NCI-H1092 (cell line): ENCODE measurements at places on chromosomes 6 and 20.

DNA sequence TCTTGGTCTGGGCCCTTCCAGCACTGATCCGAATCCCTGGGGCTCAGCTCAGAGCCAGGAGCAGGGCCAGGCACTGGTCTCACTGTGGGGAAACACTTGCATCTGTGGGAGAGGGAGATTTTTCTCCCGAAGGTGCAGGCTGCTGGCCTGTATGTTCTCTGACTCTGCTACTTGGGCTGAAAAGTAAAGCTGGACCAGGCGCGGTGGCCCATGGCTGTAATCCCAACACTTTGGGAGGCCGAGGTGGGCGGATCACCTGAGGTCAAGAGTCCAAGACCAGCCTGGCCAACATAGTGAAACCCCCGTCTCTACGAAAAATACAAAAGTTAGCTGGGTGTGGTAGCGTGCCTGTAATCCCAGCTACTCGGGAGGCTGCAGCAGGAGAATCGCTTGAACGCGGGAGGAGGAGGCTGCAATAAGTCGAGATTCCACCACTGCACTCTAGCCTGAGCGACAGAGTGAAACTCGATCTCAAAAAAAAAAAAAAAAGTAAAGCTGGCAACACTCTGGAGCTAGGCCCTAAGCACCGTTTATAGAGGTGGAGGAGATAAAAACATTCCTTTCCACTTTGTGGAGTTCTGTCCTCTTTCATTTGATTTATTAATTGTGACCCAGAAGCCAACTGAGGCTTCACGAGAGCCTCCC, 41.7 kb downstream of the JPH2 start:
- DNase-seq: no peak

GRCh38 chr20:21623074-21623780, 82.2 kb upstream of the PAX1 start:
- no peak for DNase-seq

DNA sequence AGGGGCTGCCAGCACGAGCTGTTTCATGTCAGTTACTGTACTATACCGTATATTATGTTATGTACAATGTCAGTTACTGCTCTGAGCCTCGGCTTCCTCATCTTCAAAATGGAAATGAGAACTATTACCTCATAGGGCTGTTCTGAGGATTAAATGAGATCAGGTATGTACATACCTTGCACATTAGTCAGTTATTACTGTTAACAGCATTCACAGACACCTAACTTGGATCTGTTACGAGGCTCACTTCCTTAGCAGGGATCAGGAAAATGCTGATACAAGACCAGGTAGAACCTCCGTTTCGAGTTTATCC, 69.7 kb upstream of the TBC1D7 start:
- no peak for DNase-seq

GRCh38 chr6:90209527-90209926, 87.1 kb downstream of the BACH2 start:
- DNase-seq: no peak

DNA sequence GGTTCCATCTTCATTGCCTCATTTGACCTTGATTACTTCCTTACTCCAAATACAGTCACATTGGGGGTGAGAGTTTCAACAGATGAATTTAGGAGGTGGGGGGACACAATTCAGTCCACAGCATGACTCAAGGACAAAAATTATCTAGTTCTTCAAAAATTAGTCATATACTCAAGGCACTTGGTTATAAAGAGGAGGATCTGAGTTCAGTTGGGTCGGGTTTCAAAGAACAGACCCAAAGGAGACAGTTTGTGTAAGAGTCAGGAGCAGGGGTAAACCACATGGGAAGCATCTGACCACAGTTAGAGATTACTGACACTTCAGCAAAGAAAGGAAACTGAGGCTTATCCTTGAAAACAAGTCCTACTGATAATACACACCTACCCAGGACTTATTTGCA, 138.0 kb downstream of the TBC1D7 start:
- DNase-seq: no peak

DNA sequence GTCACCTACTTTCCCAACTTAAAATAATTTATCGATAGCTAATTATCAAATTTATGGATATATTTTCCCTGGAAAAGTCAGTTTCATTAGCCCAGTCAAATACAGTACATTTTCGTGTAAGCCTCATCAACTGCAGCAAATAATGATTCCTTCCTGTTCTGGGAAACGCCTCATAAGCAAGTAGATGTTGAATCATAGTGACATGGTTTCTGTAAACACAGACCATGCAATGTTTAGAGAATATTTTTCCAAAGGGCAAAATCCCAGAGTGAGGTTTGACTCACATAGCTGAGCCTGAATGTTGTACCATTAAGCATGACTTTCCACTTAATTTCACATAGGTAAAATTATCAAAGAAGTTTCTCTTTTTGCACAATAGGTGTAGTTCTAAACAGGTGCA, 16.7 kb upstream of the VNN1 start:
- DNase-seq: no peak

DNA sequence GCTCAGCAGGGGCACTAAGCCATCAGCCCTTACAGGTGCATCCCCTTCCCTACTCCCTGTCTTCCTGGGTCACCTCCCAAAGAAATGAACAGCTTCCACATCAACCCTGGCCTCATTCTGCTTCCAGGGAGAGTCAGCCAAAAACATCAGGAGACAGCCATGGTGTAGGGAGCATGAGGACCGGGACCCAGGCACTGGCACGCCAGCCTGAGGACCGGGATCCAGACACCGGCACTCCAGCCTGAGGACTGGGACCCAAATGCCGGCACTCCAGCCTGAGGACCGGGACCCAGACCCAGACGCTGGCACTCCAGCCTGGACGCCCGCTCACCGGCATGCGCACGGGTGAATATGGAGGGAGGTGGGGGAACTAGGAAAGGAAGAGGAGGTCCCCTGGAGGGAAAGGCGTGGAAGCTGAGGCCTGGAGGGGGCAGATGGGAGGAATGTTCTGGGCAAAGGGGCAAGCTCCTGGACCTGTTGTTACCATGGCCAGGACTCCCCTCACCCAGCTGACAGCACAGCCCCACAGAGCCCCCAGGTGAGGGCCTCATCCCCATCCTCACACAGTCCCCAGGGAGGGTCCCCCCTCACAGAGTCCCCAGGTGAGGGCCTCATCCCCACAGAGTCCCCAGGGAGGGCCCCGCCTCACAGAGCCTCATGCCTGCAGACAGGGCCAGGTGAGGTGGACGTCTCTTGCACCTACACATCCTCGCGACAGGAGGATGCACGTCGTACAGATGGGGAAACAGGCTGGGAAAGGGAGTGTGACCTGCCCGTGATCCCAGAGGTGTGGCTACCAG, 26.0 kb upstream of the MRGBP start:
- DNase-seq: no peak

GRCh38 chr20:8721098-8721497, 347.8 kb upstream of the PLCB4 start:
- peak; percentile 10 for DNase-seq

DNA sequence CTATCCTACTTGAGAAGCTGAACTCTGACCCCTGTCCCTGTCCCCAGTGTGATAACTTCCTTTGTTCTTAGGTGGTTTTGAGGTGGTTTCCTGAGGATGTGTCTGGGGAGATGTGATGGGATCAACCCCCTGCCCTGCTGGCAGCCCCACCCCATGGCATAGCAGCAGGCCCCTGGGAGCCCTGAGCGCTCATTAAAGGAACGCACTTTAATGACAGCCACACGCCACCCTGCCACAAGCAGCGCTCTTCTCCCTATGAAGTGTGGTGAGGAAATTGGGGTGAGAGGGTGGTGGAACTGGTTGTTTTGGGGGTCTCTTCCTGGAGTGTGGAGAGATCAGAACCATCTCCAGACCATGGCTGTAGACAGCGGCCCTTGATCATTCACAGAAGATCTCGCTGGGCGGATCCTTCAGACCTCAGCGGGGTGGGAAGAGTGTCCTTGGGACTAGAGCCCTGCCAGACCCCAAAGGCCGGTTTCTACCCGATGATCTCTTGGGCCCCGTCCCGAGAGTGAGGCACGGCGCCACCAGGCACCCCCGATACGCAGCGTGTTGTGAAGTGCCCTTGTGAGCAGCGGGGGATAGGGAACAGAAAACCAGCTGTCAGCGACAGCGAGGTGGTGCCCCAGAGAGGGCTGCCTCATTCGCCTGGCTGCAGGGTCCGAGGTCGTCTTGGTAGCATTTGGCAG, 45.4 kb downstream of the SYNJ2 start:
- no peak for DNase-seq

DNA sequence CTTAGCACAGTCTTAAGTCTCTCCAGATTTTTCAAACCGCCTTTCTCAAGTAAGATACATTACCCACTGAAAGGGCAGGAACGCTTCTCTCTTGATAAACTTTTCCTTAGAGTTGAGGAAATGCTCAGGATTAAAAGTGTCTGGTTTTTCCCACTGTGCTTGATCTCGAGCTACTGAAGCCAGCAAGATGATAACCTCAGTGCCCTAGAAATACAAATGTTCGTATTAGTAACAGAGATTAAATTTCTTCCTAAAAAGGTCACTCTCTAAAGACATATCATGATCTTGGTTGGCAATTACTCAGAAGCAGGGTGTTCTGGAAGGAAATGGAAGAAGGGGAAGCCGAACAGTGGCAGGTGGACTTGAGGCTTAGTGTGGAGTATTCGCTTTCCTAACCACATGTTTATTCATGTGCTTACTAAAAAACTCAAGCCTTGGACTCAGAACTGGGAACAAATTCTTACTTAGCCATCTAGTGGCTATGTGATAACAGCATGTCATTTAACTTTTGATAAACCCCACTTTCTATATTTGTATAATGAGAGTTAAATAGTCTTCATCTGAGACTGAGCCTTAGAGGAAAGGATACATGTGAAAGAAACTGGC, 20.1 kb downstream of the C6orf141 start:
- no peak for DNase-seq

- DNase-seq: no peak
These were observed at the start of gene KCNK17 for GRCh38 chr6:39314273-39314795. Gene KCNK17 (minus strand): TSS chr6:39314419. CDS start chr6:39314320, 99 bp downstream.

GRCh38 chr6:129513471-129513870, 196.5 kb downstream of the ARHGAP18 start:
- no peak for DNase-seq

- DNase-seq: no peak
These were observed 47.3 kb upstream of the DYNLRB1 start for GRCh38 chr20:34468951-34469350.

GRCh38 chr6:107607116-107607515, 117.2 kb downstream of the SOBP start:
- DNase-seq: no peak

DNA sequence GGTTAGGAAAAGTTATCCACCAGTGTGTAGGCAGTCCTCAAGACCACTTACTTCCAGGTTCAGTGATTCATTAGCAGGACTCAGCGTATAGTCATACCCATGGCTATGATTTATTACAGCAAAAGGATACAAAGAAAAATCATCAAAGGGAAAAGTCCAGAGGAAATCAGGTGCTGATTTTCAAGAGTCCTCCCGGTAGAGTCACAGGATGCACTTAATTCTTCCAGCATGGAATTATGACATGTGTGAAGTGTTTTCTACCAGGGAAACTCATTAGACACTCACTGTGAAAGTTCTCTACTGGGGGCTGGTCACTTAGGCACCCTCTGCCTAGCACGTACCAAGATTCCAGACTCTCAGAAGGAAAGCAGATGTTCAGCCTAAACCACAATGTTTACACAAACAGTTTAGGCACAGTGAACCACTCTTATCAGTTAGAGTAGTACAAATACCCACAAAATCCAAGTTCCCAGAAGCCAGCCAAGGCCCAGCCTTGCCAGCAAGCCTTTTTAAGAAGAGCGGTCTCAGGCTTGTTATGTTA, 10.2 kb downstream of the WFDC3 start:
- no peak for DNase-seq

GRCh38 chr6:158909938-158910337, 90.1 kb downstream of the RSPH3 start:
- no peak for DNase-seq

DNA sequence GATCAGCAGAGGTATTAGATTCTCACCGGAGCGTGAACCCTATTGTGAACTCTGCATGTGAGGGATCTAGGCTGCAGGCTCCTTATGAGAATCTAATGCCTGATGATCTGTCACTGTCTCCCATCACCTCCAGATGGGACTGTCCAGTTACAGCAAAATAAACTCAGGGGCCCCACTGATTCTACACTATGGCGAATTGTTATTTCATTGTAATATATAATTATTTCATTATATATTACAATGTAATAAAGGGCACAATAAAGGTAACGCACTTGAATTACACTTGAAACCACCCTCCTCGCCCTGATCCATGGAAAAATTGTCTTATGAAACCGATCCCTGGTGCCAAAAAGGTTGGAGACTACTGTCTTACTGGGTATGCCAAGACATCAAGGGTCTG, 18.6 kb downstream of the PRKN start:
- DNase-seq: no peak

DNA sequence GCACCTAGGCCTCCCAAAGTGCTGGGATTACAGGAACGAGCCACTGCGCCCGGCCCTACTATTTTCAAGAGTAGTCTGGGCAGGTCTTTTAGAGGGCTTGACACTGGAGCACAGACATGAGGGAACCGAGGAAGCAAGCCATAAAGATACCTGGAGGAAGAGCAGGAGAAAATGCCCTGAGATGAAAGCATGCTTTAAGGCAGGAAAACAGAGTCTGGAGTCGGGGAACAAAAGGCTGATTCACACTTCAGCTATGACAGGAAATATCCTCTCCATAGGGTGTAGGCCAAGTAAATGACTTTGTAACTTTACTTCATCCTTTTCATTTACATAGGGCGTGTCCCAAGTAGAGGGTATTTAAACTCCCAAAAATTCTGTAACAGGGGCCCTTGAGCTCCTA, 4.3 kb upstream of the SERINC3 start:
- no peak for DNase-seq

GRCh38 chr20:41632896-41633295, 14.7 kb upstream of the CHD6 start:
- no peak for DNase-seq

GRCh38 chr6:120908767-120909166, 425.5 kb downstream of the TBC1D32 start:
- no peak for DNase-seq

- DNase-seq: no peak
These were observed 75.6 kb downstream of the SAMD3 start for GRCh38 chr6:130147111-130147510.

DNA sequence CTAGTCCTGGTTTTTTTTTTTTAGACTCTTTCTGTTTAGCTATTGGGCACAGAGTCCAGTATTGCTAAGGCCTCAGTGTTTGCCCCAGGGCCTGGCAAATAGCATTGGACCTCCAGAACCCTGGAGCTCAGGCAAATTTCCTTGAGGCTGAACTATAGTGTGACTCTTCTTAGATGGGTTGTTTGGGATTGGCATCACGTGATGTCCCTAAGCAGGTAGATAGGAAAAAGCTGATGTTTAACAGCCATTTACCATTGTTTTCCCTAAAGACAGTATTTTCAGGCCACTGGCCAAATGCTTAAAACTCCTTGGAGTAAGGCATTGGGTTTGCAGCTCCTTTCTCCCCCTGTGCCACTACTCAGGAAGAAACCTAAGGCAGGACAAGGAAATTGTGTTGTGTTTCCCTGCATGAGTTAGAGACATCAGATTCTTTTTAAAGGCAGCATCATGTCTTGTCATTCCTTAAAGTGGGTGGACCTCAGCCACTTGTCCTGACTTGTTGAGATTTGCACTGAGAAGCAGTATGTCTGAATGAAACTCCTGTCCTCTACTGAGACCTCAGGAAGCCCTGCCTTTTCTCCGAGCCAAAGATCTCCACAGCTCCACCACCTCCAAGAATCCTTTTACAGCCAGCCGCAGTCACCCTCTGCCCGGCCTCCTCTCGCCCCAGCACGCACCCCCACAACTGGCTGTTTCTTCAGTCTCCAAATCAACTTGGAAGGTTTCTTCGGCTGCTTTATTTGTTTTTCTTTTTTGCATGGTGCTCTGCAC, 46.2 kb upstream of the RNF144B start:
- no peak for DNase-seq
